ENCODE measurements at places on chromosomes 4 and X.

- no peak for DNase-seq
These were observed 31.8 kb downstream of the ETNPPL start for GRCh38 chr4:108731006-108731405.

GRCh38 chr4:67750691-67751090, 3.5 kb downstream of the GNRHR start:
- DNase-seq: no peak

DNA sequence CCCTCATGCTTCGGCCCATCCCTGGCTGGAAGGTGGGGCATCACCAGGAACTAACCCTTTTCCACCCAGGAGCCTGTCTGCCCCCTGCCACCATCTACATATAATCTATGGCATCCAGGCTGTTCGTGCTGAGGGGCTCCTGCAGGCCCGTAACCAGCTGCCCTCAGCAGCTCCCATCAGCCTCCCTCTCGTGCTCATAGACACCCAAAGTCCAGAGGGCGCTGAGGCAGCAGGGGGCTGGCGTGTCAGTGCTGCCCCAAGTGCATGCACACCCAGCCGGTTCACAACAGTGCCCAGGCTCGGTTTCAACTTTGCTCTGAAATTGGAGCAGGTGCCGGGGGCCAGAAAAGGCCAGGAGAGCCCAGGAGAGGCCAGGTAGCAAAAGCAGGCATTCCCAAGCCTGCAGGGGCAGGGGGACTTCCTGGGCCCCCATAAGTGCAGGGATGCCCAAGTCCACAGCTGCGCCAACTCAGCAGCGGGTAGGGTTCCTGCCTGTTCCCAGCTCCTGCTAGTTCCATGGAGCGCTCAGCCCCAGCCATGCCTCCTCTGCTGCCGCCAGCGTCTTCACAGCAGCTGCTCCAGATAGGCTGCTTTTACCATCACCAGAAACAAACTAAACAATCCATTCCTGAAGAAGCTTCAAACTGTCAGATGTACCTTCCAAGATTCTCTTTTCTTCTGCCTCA, 558.2 kb upstream of the GNPDA2 start:
- no peak for DNase-seq

- peak; percentile 52 for DNase-seq
These were observed 64.1 kb downstream of the TMA16 start for GRCh38 chr4:163558539-163559044.

GRCh38 chr4:10003666-10004065, 17.6 kb downstream of the SLC2A9 start:
- DNase-seq: no peak

DNA sequence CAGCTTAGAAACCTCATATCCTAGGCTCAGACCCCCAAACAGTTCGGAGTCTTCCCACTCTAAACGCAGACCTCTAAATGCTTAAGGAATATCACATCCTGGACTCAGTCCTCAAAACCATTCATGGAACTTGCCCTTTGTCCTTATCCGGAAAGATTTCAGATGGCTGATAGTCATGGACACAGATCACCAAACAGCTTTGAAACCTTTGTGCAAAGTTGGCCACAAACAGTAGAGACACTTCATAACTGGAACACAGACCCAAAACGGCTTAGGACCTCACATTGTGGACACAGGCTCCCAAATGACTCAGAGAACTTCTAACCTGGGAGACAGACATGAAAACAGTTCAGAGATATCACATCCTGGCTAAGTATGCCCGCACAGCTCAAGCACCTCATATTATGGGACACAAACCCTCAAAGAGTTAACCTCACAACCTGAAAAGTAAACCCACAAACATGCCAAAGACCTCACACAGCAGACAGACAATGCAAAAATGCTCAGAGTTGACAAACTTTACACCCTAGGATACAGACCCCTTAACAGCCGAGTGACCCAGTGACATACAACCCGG, 15.5 kb downstream of the SUV39H1 start:
- no peak for DNase-seq

DNA sequence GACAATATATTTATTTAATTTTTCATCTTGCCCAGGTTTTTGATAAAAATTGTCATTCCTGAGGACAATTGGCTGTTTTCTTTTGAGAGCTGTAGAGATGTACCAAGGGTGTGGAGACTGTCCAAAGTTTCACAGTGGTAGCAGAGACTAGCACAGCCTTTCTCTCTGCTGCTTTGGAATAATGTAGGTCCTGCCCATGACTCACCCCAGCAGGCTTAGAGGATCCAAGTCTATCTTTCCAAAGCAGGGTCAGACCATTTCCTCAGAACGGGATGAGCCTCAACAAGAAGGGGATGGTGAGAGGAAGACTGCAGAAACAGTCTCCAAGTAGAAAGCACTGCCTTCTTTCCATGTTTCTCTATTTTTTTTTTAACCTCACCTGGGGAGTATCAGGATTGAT, 131.5 kb upstream of the RPL34 start:
- DNase-seq: no peak

- DNase-seq: no peak
These were observed 206.3 kb upstream of the ATP6AP2 start for GRCh38 chrX:40374486-40374885.

- DNase-seq: no peak
These were observed 259.1 kb downstream of the CAMK2D start for GRCh38 chr4:113502476-113502875.

All from COR-L47 (cell line).